Globus pallidus (tissue), 1 donor: ENCODE measurements at places on chromosomes 3 and 15.

DNA sequence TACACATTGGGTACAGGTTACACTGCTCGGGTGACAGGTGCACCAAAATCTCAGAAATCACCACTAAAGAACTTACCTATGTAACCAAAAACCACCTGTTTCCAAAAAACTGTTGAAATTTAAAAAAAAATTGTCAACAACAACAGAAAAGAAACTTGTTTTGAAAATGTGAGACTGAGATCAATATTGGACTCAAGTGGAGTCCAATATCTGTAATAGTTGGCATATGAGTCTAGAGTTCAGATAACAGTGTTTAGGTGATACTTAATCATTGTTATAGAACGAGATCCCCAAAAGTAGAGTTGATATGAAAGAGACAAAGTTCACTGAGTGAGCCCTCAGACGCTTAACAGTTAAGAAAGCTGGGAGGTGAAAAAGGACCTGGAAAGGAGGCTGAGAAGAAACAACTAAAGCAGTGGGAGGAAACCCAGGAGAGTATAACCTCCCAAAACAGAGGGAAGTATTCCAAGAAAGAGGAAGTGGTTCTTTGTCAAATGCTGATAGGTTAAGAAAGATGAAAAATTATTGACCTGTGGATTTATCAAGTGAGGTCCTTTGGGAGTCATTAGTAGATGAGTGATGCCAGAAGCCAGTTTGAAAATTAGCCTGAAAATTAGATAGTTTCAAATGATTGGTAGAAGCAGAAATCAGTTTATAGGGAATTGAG lies 388.6 kb upstream of the DPH6 start:
- DNase-seq, result no peak

GRCh38 chr3:154236331-154236730 lies 88.0 kb downstream of the DHX36 start:
- no peak for DNase-seq

- DNase-seq, result no peak
These were observed 180.2 kb upstream of the ROBO1 start for GRCh38 chr3:79947957-79948356.

DNA sequence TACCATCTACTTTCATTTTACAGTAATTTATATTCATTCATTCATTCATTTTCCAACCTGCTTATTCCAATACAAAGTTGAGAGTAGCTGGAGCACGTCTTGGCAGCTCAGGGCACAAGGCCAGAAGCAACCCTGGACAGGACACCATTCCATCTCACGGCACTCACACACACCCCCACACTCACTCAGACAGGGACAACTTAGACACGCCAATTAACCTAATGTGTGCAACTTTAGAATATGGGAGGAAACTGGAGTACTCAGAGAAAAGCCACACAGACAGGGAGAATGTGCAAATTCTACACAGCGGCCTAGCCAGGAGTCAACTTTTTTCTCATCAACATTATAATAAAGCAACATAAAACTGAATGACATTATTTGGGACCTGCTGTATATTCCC lies 46.7 kb downstream of the IGF2BP2 start:
- DNase-seq, result no peak

DNA sequence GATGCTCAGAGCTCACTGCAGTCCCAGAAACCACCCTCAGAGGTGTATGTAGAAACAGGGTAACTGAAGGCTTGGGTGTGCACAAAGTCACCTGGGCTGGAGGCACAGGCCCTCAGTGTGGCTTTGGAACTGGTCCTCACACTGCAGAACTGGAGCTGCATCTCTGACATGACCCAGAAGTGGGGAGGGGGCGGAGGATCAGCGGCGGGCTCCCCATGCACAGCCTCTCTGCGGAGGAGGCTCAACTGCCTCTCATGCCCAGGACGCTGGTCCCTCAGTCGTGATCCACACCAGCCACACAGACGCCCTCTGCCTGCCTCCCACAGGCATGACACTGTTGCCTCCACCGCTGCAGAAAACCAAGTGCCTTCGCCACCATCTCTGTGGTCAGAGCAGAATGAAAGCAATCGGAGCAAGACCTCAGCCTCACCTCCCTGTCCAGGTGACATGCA lies 73.7 kb downstream of the TM2D3 start:
- DNase-seq, result peak; percentile 75

GRCh38 chr3:151400341-151400740 lies 15.8 kb upstream of the P2RY12 start:
- DNase-seq, result no peak

- DNase-seq, result no peak
These were observed 9.3 kb downstream of the OXTR start for GRCh38 chr3:8760091-8760490.

- no peak for DNase-seq
These were observed 129.2 kb upstream of the DPH6 start for GRCh38 chr15:35674873-35675781.

GRCh38 chr15:77895742-77896141 lies 181.8 kb downstream of the TBC1D2B start:
- no peak for DNase-seq

- DNase-seq, result no peak
These were observed 83.0 kb upstream of the NAALADL2 start for GRCh38 chr3:174776123-174776522.
